ENCODE measurements at places on chromosomes 12 and 14.

DNA sequence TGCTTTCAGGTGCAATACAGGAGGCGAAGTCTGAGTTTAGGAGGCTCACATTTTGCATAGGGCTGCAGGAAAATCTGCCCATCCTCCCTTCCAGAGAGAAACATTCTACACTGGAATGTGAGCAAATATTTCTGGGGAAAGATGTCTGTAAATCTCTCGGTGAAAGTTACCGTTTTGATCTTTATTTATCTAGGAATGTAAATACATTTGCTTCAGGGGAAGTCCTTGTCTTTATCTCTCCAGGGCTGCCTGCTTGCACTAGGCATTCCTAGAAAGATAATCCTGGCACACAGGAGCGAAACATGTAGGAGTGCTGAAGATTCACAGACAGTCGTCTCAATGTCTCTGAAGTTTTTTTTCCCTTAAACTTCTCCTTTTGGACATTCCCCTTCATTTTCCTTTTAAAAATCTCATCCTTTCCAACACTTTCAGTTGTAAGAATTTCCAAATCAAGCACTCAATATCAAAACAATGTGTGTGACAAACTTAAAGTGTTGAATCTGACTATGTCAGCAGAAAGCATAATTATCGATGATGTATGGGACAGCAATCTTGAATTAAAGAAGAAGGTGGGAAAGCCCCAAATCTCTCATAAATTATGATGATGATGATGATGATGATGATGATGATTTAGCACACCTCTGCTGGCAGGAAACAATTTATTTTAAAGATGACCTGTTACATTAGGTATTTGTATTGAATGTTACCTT lies 113.4 kb upstream of the RESF1 start:
- no peak for DNase-seq

- DNase-seq: no peak
Observed at GRCh38 chr12:116152268-116152667, 125.2 kb downstream of the MED13L start.

- DNase-seq: no peak
Observed at GRCh38 chr14:65382586-65382985, 29.9 kb upstream of the FUT8 start.

GRCh38 chr12:53577941-53578352 lies 48.2 kb downstream of the ATF7 start:
- DNase-seq: no peak

DNA sequence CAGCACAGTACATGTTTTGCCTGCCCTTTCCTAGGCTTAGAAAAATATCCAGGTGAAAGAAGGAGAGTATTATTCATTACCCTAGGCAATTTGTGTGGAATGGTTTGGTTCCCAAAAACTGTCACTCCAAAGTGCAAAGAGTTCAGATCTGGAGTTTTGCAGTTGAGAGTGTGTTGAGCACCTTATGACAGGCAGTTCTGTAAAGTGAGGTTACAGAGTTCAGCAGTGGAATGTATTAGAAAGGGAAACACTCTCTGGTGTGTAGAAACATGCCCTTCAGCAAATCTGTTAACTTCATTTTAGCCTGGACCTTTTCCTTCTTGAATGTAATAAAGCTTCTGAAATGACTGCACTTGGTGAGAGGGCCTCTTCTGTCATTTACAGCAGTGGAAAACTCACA lies 154.0 kb upstream of the SSTR1 start:
- DNase-seq: no peak

GRCh38 chr12:116595672-116596071 lies 36.5 kb downstream of the MAP1LC3B2 start:
- no peak for DNase-seq

GRCh38 chr12:96047229-96048211 lies 12.1 kb upstream of the LTA4H start:
- DNase-seq: peak; percentile 33

DNA sequence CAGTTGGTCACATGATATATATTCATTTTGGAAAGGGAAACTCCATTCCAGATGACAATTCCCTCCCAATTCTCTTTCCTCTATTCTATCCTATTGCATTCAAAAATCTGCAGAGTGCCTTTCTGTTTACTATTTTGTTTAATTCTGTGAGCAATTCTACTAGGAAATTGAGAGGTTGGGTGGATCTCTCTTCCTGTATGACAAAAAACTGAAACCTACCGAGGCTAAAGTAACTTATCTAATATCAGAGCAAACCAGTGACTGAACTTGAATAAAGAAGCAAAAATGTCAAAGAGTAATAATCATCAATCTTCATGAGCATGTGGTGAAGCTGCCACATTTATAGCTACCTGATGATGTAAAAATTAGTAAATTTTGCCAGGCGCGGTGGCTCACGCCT lies 16.6 kb upstream of the ACTN1 start:
- DNase-seq: no peak

DNA sequence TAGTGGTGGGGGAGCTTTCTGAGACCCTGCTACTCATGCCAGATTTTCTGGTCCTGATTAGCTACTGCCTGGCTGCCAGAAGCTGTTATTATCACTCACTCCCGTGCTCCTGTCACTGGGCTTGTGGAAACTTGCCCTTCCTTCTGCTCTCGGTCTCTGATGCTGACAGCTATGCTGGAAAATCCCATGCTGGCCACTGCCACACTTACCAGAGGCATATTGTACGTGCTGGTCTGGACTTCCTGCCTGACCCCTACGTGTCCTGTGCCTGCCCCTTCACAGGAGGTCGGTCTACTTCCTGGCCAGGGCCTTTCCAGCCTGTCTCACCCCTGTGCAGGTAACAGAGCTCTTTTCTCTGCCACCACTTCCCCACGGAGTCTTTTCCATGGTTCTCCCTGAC lies 149.4 kb upstream of the PLEKHG7 start:
- DNase-seq: no peak

GRCh38 chr12:72889791-72890190 lies 617.6 kb downstream of the TRHDE start:
- DNase-seq: no peak

GRCh38 chr14:57976701-57977100 lies 110.8 kb upstream of the SLC35F4 start:
- DNase-seq: no peak

- no peak for DNase-seq
Observed at GRCh38 chr12:133235401-133236112, at the start of gene ANHX. TSS of gene ANHX (minus strand) at chr12:133235877. CDS start at chr12:133234356, 1,521 bp downstream.

- peak; percentile 52 for DNase-seq
Observed at GRCh38 chr14:59306775-59307174, 118.3 kb downstream of the DAAM1 start.

DNA sequence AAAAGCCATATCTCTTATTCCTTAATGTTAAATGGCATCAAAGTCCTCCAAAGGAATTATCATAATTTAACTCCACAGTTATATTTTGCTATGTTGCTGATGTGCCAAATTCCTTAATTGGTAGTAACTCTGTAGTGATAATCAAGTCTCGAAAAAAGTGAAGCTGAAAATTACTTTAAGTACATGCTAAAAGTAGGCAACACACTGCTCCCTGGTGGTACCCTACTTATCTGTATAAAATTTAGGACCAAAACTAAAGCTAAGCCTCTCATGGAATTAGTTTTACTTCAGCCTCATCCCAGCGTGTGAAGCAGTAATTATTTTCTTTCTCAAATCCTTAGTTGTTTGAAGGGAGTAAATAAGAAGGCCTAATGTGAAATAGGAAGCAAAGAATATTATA lies 132.8 kb downstream of the TTLL5 start:
- no peak for DNase-seq

- no peak for DNase-seq
Observed at GRCh38 chr12:130838284-130838950, 633 bp downstream of the STX2 start.

GRCh38 chr12:9708853-9709252 lies 24.0 kb downstream of the CLECL1 start:
- no peak for DNase-seq

DNA sequence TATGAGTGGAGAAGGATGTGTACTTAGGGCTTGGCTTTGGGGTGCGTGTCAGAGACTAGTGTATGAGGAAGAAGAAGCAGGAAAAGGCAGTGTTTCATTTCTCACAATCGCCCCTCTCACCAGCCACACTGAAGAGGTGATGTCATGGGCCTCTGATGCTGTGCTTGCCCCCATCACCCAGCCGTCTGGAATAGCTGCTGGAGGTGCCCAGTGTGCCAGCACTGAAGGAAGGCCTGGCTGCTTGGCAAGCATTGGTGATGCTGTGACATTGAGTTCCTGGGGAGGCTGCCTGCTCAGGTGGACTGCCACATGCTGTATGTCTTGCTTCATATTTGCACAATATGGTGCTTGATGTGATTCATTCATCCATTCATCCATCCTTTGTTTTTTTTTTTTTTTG lies 56.2 kb downstream of the CRADD start:
- DNase-seq: no peak

DNA sequence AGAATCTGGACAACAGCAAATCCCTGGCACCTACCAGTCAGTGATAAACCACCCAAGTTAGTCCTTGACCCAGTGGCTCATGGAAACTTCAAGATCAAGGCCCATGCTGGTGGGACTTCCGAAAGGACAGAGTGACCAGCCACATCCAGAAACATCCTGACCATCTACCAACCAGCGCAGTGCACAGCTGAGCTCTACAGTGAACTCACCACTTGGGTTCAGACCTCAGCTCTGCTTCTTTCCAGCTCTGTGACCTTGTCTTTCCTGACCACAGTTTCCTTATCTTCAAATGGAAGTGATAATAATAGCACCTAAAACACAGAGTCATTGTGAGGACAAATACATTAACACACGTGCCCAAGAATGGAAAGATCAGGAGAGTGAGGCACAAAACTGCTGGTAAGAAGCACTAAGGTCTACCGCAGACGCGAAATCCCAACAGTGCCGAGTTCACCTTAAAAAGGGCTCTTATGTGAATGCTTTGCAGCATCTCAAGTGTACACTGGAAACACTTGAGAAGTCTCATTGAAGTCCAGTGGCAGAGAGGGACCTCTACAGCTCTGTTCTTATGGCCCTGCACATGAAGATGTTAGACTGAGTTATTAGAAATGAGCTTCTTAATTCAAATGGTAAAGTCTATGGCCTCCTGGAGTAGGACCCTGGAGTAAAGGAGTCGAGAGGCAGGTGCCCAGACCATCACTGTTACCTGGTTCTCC lies 128.8 kb downstream of the CCDC60 start:
- DNase-seq: no peak

DNA sequence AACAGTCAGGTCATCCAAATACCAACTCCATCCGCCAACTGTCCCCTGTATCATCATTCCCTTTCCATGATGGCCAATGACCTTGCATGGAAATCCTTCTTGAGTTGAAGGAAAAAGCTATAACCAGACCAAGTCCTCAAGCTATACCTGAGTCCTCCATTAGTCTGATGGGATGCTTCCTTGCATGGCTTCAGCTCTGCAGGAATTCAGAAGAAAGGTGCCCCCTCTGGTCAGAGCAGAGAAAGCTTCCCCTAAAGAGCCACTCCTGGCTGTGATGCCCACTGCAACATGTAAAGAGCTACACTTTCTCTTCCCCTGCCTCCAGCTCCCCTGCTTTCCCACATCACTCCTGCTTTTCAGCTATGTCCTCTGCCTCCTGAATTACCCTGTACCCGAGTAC lies 43.1 kb upstream of the FKBP4 start:
- no peak for DNase-seq

- no peak for DNase-seq
Observed at GRCh38 chr12:10584415-10584814, 29.0 kb downstream of the MAGOHB start.

DNA sequence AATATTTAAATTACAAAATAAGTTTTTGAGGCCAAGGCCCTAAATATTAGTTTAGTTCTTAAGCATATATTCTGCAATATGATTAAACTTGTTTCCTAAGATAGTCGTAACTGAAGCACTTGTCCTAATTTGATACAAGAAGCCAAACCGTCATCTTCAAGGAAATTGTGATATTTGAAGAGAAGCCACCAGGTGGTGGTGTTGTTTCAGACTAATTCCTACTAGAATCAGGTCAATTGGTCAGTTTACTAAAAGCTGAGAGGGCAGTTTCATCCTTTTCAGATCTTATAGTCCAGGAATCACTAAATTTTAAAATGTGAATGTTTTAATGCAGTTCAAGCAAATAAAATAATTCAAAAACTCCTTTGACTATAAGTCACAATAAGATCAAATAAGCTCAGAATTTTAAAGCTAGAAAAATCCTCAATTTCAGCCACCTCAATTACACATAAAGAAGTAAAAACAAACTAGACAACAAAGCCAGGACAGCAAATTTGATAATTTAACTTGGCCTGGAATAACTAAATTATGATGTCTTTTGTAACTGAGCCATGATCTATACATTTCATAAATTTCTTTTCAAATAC lies 7.1 kb upstream of the ARL1 start:
- peak; percentile 56 for DNase-seq

GRCh38 chr14:50922803-50923202 lies 21.5 kb downstream of the PYGL start:
- DNase-seq: no peak

GRCh38 chr14:43249116-43249515 lies 1258.0 kb downstream of the FSCB start:
- no peak for DNase-seq

- DNase-seq: no peak
Observed at GRCh38 chr12:46896680-46897079, 70.9 kb upstream of the SLC38A4 start.

DNA sequence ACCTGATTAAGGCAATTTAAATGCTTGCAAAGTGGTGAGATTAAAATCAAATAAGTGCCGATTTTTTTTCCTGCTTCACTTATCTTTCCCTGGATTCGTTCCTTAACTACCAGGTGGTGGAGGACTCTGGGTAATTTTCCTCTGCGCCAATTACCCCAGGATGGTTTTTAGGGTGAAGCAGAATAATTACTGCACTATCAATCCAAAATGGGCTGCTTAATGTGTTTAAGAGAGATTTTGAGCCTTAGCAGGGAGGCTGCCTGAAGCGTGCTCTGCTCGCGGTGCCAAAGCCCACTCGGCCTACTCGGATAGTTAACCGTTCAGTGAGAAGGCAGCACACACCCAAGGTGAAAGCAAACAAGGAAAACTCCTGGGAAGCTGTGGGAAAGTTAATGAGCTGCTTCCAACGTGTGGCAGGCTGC lies 274.9 kb upstream of the LMO3 start:
- DNase-seq: no peak

DNA sequence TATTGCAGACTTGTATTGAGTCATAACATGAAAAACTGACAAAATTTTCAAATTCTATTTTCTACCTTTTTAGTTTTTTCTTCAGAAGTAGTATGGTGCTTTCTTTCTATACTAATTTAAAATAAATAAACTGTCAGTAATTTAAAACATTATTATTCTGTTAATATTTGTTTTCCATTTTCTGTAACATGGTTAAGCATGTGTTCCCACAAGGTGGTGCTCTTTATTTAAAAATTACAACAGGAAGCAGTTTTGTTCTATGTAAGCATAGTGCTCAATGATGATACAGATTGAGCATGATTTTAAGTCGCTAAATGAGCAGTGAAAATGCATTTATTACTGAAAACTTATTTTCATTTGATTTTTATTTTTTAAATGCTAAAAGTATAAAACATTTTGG lies 114.6 kb downstream of the PPFIA2 start:
- peak; percentile 36 for DNase-seq

- peak; percentile 34 for DNase-seq
Observed at GRCh38 chr14:52801014-52801712, 9.8 kb upstream of the GNPNAT1 start.

GRCh38 chr12:111413442-111414086 lies 7.8 kb downstream of the SH2B3 start:
- no peak for DNase-seq

- no peak for DNase-seq
Observed at GRCh38 chr14:102229071-102229738, 75.8 kb downstream of the MOK start.

All from glomerular endothelial cell (primary cell).